ENCODE measurements at places on chromosomes 1 and 21. TPM values are rescaled to one million over a fixed set of nuclear protein-coding genes. Genes with fewer than 3 reads are reported as not detected.

The LCE6A gene
- not detected for total RNA-seq

The PGLYRP3 gene
- total RNA-seq: not detected

The ERG gene
- 26.1 TPM for total RNA-seq

The COL11A1 gene
- total RNA-seq: 7.5 TPM

The CLCA4 gene
- total RNA-seq: 0.11 TPM

The CFHR2 gene
- total RNA-seq: 0.28 TPM

The SPRR2A gene
- total RNA-seq: 0.82 TPM

The AVPR1B gene
- not detected for total RNA-seq

Measured in lung (tissue), 17 donors.